CD4-positive, alpha-beta T cell treated with Interleukin-10 for 1 hour (primary cell): ENCODE measurements at places on chromosomes 3 and 15.

- no peak for DNase-seq
Measured at GRCh38 chr15:88341006-88341405, 84.5 kb upstream of the NTRK3 start.

DNA sequence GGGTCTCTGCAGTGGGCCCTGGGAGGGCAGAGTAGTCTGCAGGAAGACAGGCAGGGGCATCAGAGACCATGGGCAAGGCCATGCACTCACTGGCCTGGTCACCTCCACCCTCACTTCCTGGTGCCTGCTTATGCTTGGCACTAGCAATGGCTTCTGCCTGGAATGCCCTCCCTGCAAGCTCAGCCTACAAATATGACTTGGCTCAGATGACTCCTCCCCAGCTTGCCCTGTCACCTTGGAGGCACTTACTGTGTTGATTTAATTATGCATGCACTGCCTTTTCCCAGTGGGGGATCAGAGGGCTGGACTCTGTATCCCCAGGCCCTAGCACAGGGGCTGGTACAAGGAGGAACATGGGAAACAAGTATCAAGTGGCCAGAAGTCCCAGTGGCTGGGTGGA lies 7.8 kb downstream of the C3orf18 start:
- no peak for DNase-seq

- no peak for DNase-seq
Measured at GRCh38 chr15:34654625-34655024, 71.2 kb upstream of the GOLGA8B start.

DNA sequence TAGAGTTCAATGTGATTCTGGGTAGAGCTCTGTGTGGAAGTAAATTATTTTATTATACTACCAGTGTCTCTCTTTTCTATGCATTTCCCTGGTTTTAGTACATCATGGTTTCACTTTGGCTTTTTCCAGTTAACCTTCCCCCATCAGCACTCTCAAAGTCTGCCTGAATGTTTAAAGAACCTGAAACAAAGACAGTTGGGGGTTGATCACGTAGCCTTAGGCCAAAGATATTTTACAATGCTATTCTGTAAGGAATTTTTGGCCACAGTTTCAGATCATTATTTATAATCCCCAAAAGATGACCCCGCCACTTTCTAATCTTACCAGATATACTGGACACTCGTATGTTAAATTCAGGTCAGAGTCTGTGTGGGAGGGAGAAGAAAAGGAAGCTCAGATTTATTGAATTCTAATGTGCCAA lies 156.3 kb upstream of the TMC3 start:
- DNase-seq: no peak

GRCh38 chr3:181622365-181622764 lies 89.4 kb upstream of the SOX2 start:
- DNase-seq: no peak

GRCh38 chr15:78260489-78260888 lies 3.9 kb upstream of the DNAJA4 start:
- no peak for DNase-seq

DNA sequence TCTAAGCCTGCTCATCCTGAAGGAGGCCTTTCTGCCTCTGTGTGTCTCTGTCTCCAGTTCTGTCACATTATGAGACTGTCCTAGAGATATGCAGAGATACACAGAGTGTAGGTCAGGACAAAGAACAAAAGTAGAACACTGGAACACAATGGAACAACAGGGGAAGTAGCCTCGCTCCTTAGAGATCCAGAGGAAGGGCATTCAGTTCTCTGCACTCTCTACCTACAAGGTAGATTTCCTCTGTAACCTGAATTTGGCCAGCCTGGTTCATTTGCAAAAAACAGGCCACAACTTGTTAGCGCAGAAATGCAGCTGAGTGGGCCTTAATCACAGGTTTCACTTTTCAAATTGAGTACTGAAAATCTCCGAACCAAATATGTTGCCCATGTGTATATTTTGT lies 19.4 kb downstream of the NEK10 start:
- DNase-seq: no peak

DNA sequence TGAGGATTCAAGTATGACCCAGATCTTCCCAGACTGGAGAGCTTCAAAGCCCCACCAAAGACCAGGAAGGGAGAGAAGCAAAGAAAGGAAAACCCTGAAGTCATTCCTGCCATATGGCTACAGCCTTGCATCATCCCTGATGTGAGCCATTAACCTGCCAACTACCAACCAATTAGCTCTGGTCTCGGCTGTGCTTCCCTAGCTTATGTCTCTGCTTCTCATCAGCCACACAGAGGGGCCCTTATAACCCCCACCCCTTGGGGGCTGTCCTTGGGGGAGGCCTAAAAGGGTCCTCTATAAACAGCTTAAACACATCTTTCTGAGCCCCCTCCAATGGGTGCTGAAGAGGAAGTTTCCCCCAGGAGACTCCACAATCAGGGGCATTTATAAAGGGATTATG lies 52.8 kb downstream of the NOX5 start:
- DNase-seq: no peak

DNA sequence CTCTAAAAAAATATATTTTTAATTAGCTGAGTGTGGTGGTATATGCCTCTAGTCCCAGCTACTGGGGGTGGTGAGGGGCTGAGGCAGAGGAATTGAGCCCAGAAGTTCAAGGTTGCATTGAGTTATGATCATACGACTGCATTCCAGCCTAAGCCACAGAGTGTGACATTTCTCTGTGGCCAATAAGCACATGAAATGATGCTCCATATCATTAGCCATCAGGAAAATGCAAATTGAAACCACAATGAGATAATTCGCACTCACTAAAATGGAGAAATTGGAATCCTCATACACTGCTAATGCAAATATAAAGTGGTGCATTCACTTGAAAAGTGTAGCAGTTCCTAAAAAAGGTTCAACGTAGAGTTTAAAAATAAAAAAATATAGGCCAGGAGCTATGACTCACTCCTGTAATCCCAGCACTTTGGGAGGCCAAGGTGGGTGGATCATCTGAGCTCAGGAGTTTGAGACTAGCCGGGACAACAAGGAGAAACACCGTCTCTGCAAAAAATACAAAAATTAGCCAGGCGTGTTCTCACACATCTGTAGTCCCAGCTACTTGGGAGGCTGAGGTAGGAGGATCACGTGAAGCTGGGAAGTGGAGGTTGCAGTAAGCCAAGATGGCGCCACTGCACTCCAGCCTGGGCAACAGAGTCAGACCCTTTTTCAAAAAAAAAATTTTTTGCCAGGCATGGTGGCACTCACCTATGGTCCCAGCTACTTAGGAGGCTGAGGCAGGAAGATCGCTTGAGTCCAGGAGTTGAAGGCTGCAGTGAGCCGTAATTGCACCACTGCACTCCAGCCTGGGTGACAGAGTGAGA lies 35.2 kb downstream of the IFT122 start:
- no peak for DNase-seq

GRCh38 chr3:101778385-101779046 lies 495 bp upstream of the NXPE3 start:
- peak; percentile 12 for DNase-seq

GRCh38 chr3:13348661-13349396 lies 71.3 kb downstream of the NUP210 start:
- DNase-seq: no peak

DNA sequence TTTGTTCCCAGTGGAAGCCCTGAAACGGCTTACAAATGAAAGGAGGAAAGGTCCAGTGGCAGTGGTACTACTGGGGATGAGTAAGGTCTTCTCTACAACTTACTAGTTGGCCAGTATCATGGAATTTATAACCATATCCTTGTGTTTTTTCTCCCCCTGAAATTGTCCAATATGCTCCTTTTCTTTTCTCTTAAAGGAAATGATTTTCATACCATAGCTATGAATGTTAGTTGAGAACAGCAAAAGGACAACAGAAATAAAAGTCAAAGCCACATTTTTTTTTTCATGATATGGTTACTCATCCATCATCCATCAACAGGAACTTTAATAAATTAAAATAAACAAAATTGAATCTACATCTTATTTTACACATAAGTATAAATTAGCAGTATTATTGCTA lies 450.4 kb downstream of the MFSD1 start:
- no peak for DNase-seq

GRCh38 chr15:23648920-23649515 lies 1.4 kb upstream of the MAGEL2 start:
- no peak for DNase-seq

DNA sequence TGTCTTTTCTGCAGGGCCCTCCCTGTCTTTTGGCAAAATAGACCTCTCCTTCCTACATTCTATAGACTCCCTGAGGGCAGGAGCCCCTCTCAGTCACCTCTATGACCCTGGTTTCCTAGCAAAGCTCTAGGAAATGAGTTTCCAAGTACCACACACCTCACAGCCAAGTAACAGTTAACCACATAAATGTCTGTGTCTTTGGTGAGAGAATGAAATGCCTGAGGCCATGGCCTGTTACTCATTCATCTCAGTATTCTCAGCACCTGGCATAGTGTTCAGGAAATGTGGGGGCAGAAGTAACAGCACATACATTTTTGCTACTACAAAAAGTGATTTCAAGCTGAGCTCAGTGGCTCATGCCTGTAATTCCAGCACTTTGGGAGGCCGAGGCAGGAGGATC lies 21.0 kb downstream of the RFT1 start:
- no peak for DNase-seq

DNA sequence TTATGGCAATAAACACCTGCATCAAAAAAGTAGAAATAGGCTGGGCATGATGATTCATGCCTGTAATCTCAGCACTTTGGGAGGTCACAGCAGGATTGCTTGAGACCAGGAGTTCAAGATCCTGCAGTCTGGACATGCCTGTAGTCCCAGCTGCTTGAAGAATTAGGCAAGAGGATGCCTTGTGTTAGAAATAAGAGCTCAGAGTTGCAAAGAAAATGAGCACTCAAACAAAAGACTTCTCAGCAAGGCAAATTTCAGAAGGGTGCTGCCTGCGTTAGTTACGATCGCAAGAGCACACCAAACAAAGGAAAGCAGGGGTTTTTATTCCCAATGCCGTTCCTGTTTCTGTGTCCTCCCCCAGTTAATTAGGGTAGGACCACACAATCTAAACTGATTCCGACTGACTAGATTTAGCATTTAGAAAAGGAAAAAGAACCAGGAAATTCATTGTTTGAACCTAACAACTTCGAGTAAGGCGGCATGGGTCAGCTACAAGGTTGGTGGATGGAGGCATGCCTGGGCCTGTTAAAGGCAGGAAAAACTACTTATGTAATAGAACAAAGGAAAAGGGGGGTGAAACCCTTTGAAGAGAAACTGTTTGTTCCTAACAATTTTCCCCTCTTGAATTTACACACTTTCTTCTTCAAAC lies 55.5 kb downstream of the DLG1 start:
- no peak for DNase-seq

- DNase-seq: no peak
Measured at GRCh38 chr3:100602506-100603444, 6.6 kb upstream of the ADGRG7 start.

DNA sequence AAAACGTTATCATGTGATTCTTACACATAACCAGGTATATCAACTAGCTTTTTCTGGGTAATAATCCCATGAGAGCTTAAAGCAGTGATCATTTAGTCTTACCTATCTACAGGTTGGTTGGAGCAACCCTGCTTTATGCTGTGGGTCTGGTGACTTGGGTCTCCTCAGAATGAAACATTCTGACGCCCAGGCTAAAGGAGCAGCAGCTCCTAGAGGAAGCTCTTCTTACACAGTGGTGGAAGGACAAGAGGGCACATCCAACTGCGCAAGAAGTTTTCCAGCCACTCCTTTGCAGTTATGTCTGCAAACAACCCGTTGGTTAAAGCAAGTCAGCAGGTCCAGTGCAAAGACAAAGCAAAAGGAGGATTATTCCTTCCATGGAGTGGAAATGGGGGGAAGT lies 377.5 kb downstream of the EDEM1 start:
- DNase-seq: no peak

DNA sequence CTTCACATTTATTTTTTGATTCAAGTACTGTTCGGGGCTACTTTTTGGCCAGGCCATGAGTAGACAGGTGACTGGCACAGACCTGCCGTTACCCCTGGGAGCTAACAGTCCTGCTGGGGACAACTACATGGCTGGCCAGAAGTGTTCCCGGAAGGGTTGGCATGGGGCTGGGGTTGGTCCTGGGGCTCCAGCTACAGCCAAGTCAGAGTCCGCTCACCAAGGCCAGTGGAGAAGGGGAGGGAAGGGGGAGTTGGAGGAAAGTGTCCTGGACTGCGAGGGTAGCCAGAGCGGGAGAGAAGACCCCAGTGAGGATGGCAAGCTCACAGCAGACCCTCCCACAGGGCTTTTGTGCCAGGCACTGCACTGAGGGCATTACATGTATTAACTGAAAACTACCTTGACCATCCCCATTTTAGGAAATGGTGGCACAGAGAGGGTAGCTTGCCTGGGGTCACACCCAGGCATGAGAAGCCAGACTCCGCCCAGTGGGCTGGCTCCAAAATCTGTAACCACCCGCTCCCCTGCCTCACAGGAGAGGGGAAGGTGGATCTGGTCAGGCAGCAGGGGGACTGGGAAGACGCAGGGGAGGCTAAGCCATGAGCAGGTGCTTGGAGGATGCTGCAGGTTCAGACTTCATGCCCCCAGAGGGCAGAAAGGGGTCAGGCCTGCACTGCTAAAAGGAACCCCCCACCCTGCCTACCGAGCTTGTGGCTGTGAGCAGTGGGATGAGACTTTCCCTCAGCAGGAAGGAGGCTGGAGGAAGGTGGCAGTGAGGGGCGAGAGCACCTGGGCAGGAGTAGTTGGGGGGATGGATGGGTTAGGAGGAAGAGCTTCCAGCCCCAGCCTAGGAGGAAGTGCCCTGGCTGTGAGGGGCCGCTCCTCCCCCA lies 38.3 kb upstream of the ESYT3 start:
- no peak for DNase-seq

GRCh38 chr3:71926262-71926600 lies 141.3 kb upstream of the PROK2 start:
- DNase-seq: peak; percentile 4

DNA sequence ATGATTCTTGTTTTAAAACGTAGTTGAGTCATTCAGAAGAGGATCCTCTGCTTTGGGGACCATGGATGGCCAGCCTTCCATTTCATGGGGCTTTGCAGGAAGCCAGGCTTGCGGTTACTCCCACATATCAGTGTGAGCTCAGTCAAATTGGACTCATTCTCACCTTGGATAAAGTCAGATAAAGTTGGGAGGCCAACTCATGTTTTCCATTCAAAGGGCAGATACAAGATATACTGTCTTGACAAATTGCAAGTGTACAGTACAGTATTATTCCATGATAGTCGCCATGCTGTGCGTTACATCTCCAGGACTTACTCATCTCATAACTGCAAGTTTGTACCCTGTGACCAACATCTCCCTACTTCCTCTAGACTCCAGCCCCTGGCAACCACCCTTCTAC lies 25.5 kb upstream of the B3GNT5 start:
- no peak for DNase-seq
